Stimulated activated CD4-positive, alpha-beta T cell treated with anti-CD3 and anti-CD28 coated beads, Interleukin-1b, Interleukin-23, amount 100 ng/mL, for 24 hours (primary cell): ENCODE measurements at places on chromosomes 5 and 9.

GRCh38 chr5:139863361-139863760 is 67.8 kb downstream of the PSD2 start:
- DNase-seq, result no peak

DNA sequence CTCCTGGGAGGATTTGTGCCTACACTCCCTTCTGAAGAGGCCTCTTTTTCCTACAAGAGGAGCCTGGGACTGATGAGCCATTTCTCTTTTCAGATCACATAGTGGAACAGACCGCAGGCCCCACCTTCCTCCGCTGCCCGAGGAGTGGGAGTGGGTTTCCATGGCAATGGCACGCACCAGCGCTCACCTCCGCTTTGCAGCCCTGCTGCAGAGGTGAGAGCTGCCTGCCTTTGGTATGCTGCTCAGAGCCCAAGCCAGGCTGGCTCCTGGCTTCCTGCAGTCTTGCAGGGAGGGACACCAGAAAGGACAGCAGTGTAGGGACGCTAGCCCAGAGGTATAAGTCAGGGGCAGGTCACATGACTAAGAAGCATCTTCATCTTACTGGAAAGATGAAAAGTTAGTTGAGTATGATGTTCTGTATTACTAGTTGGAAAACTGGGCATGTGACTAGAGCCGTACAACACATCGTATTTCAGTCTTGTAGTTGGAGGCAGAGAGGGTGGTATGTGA is 12.4 kb downstream of the PTTG1 start:
- no peak for DNase-seq

DNA sequence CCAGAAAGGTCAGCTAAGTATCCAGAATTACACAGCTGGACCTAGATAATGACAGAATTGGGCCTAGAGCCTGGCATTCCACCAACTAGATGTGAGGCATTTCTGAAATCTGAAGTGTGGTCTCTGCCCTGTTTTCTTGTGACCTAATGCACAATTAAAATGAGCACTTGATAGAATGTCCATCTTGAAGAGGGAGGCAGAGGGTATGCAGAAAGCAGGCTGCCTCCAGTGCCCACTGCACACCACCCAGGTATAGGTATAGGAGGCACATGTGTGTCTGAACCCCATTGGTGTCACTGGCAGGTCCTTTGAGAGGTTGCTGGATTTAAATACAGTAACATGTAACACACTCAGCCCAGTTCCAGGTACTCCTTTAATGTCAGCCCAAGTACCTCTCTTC is 2.4 kb downstream of the MTAP start:
- DNase-seq, result no peak

DNA sequence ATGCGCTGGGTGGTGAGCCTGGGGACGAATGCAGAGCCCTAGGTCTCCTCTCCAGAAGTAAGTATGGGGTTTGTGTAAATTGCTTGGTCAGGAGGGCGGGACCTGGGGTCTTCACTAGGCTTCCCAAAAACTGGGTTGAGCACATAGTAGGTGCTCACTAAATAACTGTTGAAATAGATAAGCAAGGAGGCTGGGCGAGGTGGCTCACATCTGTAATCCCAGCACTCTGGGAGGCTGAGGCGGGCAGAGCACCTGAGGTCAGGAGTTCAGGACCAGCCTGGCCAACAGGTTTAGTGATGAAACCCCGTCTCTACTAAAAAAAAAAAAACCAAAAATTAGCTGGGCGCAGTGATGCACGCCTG is 163.9 kb upstream of the IER5L start:
- no peak for DNase-seq

DNA sequence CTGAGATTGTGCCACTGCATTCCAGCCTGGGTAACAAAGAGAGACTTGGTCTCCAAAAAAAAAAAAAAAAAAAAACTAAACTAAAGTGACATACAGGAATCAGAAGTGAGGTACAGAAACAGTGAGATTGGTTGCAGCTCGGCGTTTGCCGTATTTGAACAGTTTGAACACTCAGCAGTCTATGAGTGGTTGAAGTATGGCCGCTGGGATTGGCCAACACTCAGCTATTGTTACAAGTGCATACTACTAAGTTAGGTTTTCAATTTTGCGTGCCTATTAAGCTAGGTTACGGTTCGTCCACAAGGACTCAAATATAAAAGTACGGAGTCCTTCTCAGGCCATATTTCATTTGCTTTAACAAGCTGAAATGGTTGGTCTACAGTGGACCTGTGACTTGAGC is 3.3 kb upstream of the TSC1 start:
- no peak for DNase-seq

- no peak for DNase-seq
These were observed 3.4 kb downstream of the EPB41L4B start for GRCh38 chr9:109317311-109317978.

- DNase-seq, result no peak
These were observed 252.7 kb downstream of the EFNA5 start for GRCh38 chr5:107418071-107418470.

- DNase-seq, result no peak
These were observed 300.0 kb upstream of the ADAMTSL1 start for GRCh38 chr9:18173923-18174322.

DNA sequence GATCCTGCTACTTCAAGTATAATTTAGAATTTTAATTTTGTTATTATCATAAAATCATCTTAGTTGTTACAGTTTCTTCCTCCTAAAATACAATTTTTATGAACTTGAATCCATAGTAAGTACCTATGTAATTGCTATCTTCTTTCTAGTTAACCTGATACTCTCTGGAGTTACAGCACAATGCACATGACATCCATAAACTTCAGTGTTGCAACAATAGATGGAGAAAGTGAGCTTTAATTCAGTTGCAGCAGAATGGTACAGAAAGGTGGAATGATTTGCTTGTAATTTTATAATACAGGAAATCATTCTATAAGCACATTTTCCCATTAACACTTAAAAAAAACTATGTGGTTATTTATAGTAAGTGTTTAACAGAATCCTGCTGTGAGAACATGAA is 372.0 kb downstream of the CDH9 start:
- no peak for DNase-seq

DNA sequence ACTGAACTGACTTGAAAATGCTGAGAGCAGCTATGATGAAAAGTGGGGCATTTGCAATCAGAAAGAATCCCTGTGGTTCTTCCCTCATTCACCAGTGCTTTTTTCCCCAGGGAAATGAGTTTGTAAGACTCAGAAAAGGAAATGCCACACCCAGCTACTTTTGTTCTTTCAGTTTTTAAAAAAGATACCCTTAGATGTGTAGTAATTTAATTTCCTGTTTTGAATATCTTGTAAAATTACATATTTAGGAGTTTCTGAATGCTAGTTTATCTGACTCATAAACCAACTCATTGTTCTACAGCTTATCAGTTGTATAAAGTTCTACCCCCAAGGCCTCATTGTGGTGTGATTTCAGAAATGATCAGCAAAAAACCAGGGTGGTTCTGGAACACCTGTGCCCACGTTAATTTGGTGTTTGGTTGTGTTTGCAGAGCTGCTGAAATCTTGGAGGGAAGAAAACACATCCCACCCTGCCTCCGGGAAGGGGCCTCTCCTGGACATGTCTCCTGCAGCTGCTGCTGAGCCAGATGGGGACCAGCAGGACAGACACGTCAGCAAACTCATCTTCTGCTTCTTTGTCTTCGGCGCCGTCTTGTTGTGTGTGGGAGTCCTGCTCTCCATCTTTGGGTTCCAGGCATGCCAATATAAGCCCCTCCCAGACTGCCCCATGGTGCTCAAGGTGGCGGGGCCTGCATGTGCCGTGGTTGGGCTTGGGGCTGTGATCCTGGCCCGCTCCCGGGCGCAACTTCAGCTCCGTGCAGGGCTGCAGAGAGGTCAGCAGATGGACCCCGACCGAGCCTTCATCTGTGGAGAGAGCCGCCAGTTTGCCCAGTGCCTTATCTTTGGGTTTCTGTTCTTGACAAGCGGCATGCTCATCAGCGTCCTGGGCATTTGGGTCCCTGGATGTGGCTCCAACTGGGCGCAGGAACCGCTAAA is 2.8 kb downstream of the TMEM171 start:
- DNase-seq, result no peak

DNA sequence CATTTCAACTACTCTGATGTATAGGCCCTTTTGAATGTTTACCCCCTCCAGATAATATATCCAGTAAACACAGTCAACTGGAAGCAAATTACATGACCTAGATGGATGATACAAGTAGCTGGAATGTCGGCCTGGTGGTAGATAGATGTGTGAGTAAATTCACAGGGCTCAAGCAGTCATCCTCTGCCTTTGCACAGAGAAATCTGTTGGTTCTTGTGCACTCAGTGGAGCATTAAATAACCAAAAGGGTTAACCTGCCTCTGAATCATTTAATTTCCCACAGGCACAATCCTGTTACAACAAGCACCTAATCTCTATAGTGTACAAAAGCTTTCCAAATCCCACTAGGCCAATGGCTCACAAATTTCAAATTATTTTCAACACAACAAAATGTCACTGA is 668.3 kb downstream of the DNAH5 start:
- no peak for DNase-seq

- no peak for DNase-seq
These were observed 47.3 kb upstream of the COL5A1 start for GRCh38 chr9:134594078-134594941.

- no peak for DNase-seq
These were observed 275.0 kb upstream of the MVB12B start for GRCh38 chr9:126051446-126052130.

- DNase-seq, result no peak
These were observed 182.6 kb downstream of the ASTN2 start for GRCh38 chr9:117232281-117232680.

DNA sequence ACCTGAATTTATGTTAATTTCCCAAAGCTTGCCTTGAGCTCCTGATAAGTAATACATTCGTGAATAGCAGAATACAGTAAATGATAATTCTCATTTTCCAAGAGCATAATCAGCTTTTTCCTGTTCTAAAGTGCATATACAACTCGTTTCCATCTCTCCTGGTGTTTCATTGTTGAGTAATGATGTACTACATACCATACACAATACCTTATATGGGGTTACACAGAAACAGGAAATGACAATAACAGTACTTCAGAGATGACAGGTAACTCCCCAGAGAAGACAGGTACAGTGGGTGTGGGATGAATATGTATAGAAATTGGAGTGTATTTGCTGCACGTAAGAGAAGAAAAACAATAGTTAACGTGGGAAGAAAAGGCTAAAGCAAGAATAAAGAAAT is 287.1 kb downstream of the TENT4A start:
- DNase-seq, result no peak
